ENCODE measurements at places on chromosomes 7 and 10.

GRCh38 chr10:129864601-129865126 lies 99.4 kb downstream of the EBF3 start:
- H3K4me3 ChIP-seq, result no peak overlapping the region
- peak; percentile 53 for DNase-seq
- no peaks in the 10 kb centered on the region for H3K27me3 ChIP-seq
- no peak overlapping the region for H3K27ac ChIP-seq
- H3K4me1 ChIP-seq, result no peaks in the 10 kb centered on the region

- H3K36me3 ChIP-seq, result no peaks in the 10 kb centered on the region
- no peak overlapping the region for H3K27ac ChIP-seq
- peak; percentile 20 for DNase-seq
- no peaks in the 10 kb centered on the region for H3K27me3 ChIP-seq
- H3K4me1 ChIP-seq, result no peaks in the 10 kb centered on the region
- H3K4me3 ChIP-seq, result no peak overlapping the region
Observed at GRCh38 chr10:117503244-117504205, 39.0 kb upstream of the EMX2 start.

- no peaks in the 10 kb centered on the region for H3K4me1 ChIP-seq
- H3K27ac ChIP-seq, result no peak overlapping the region
- no peak for DNase-seq
- no peaks in the 10 kb centered on the region for H3K27me3 ChIP-seq
- no peaks in the 10 kb centered on the region for H3K36me3 ChIP-seq
- no peak overlapping the region for H3K4me3 ChIP-seq
Observed at GRCh38 chr10:31087851-31088250, 56.2 kb upstream of the ZNF438 start.

DNA sequence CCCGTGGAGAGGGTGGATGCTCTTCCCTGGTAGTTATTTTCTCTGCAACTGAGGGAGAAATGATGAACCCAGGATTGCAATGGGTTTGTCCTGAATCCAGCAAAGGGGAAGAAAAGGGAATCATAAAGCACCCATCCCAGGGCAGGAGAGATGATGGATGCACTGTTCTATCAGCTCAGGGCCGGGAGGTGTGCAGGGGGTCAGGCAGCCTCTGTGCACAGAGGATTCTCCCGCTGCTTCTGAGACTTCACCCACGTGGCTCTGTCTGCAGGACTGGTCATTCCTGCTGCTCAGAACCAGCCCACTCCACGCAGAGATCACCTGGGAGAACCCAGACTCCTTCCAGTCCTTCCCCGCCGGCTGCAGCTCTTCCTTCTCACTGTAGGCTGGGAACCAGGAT lies 70.7 kb downstream of the RBAK start:
- no peaks in the 10 kb centered on the region for H3K4me1 ChIP-seq
- H3K27me3 ChIP-seq, result no peaks in the 10 kb centered on the region
- no peak overlapping the region for H3K27ac ChIP-seq
- H3K36me3 ChIP-seq, result no peaks in the 10 kb centered on the region

DNA sequence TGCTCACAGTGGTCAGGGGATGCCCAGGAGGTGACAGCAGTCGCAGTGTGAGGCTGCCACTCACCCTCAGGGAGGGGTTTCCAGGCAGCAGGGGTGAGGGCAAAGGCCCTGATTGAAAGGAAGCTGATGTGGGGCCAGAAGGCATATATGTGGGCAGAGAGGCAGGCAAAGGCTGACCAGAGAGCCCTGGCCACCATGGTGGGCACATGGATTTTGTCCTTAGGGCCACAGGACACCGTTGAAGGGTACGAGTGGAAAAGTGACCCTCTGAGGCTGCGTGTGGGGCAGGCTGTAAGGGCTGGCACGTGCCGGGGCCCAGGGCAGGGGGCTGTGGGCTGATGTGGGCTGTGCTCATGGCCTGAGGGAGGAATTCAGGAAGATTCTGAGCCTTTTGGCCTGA lies 57.5 kb upstream of the ZNF32 start:
- H3K4me3 ChIP-seq, result no peak overlapping the region
- no peak overlapping the region for H3K27ac ChIP-seq
- no peak for DNase-seq
- H3K4me1 ChIP-seq, result peaks cover 7% of the 10 kb centered on the region
- no peaks in the 10 kb centered on the region for H3K27me3 ChIP-seq
- H3K36me3 ChIP-seq, result no peaks in the 10 kb centered on the region

DNA sequence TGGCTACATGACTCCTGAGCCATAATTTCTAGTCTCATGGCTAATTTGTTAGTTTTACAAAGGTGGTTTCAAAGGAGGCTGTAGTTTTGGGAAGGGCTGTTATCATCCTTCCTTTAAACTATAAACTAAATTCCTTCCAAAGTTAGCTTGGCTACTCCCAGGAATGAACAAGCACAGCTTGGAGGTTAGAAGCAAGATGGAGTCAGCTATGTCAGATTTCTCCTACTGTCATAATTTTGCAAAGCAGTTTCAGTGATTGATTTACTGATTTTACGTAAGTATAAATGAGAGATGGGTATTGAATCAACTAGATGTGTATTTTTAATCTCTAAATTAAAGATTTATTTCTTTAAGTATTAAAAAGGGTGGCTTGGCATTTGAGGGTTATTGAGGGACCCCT lies 79.9 kb downstream of the PHTF2 start:
- no peak overlapping the region for H3K4me3 ChIP-seq
- no peak overlapping the region for H3K27ac ChIP-seq
- DNase-seq, result no peak
- H3K4me1 ChIP-seq, result no peaks in the 10 kb centered on the region

DNA sequence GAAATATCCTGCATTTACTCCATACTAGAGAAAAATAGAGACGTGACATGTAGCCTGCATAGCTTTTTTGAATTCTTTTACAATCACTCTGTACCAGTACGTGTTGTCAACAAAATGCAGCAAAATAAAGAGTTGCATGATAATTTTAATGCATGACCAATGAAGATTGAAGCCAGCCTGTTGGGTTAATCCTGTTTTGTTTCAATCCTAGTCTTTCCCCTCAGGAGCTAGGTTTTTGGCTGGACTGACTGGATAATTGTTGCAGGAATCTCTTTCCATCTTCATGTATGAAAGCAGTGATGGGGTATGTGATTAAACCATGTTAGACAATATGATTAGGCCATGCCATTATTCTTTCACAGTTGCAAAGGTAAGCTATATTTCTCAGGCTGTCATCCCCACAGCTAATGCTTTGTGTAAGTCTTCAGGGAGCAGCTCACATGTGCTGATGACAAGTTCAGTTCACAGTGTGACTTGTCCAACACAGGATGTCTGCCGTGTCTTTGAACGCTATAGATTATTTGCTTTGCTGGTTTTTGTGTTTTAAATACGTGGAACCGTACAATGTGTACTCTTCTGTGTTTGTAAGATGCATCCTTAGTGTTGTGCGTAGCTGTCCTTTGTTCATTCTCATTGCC lies 24.4 kb downstream of the PAPSS2 start:
- H3K27ac ChIP-seq, result no peak overlapping the region
- no peak for DNase-seq
- no peaks in the 10 kb centered on the region for H3K27me3 ChIP-seq
- H3K4me3 ChIP-seq, result no peak overlapping the region

DNA sequence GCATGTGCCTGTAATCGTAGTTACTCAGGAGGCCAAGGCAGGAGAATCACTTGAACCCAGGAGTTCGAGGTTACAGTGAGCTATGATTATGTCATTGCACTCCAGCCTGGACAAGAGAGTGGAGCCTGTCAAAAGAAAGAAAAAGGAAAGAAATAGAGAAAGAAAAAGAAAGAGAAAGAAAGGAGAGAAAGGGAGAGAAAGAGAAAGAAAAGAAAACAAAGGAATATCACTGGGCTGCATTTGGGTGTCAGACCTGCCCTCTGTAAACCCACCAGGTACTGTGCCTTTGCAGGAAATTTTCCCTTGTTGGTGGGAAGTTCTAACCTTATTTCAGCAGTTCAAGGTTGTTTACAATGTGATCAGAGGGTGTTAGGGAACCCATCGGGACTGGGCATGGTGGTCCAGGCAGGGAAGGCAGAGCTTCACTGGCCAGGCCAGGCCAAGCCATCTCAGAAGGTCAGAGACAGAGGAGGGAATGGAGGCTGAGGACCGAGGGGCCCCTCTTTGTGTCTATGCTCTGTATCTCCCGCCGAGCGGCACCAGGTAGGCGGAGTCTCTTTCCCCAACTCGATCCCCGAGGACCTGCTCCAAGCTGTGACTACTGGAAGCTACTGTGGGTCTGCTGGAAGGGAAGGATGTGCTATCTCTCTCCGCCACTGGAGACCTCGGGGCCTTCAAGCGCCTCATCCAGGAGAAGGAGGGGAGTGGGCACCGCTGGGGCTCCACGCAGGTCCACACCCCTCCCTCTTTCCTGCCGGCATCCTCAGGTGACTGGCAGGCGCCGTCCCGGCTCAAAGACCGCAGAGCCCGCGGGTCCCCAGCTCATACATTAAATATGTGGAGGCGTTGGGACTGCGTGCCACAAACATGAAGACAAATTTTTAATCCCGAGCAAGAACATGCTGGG lies 15.2 kb upstream of the KAZALD1 start:
- H3K36me3 ChIP-seq, result no peaks in the 10 kb centered on the region
- H3K27ac ChIP-seq, result no peak overlapping the region
- H3K4me3 ChIP-seq, result no peak overlapping the region
- DNase-seq, result no peak
- H3K27me3 ChIP-seq, result peaks cover 52% of the 10 kb centered on the region

- no peaks in the 10 kb centered on the region for H3K27me3 ChIP-seq
- DNase-seq, result peak; percentile 50
- no peak overlapping the region for H3K27ac ChIP-seq
Observed at GRCh38 chr10:536371-536925, 153.0 kb downstream of the DIP2C start.

DNA sequence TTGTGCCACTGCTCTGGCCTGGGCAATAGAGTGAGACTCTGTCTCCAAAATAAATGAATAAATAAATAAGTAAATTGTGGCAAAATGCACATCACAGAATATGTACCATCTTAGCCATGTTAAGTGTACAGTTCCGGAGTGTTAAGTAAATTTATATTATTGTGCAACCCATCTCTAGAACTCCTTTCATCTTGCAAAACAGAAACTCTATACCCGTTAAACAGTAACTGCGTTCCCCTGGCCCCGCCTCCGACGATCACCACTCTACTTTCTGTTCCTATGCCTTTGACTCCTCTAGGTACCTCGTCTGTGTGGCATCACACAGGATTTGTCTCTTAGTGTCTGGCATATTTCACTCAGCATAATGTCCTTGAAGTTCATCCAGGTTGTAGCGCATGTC lies 356.4 kb upstream of the FOXK1 start:
- no peaks in the 10 kb centered on the region for H3K36me3 ChIP-seq
- DNase-seq, result peak; percentile 2
- H3K4me1 ChIP-seq, result no peaks in the 10 kb centered on the region
- H3K27me3 ChIP-seq, result no peaks in the 10 kb centered on the region

DNA sequence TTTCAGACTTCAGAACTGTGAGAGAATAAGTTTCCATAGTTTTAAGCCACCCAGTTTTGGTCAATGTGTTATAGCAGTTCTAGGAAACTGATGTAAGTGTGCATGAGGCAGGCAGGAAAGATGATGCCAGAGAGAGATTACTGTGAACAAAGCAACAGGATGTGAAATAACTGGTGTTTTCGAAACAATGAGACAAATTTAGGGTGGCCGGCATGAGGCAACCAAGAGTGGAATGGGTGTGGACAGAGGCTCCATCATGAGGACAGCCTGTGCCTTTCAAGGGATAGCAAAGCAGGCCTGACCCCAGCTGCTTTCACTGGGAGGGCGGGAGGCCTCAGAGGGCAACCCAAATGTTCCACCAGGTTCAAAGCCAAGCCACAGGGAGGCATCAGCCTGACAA lies 67.3 kb upstream of the UCN3 start:
- H3K27me3 ChIP-seq, result no peaks in the 10 kb centered on the region
- no peak overlapping the region for H3K4me3 ChIP-seq
- H3K4me1 ChIP-seq, result no peaks in the 10 kb centered on the region
- H3K27ac ChIP-seq, result no peak overlapping the region
- H3K36me3 ChIP-seq, result no peaks in the 10 kb centered on the region
- DNase-seq, result peak; percentile 75

- no peak overlapping the region for H3K4me3 ChIP-seq
- no peak for DNase-seq
- H3K27me3 ChIP-seq, result no peaks in the 10 kb centered on the region
- H3K27ac ChIP-seq, result no peak overlapping the region
Observed at GRCh38 chr7:90923541-90923997, 327.4 kb downstream of the CDK14 start.

GRCh38 chr7:140625908-140626868 lies 14.4 kb downstream of the DENND2A start:
- H3K4me3 ChIP-seq, result no peak overlapping the region
- H3K4me1 ChIP-seq, result peaks cover 34% of the 10 kb centered on the region
- H3K27ac ChIP-seq, result peak overlapping the region; percentile 78
- no peaks in the 10 kb centered on the region for H3K36me3 ChIP-seq
- H3K27me3 ChIP-seq, result no peaks in the 10 kb centered on the region
- peak; percentile 98 for DNase-seq

DNA sequence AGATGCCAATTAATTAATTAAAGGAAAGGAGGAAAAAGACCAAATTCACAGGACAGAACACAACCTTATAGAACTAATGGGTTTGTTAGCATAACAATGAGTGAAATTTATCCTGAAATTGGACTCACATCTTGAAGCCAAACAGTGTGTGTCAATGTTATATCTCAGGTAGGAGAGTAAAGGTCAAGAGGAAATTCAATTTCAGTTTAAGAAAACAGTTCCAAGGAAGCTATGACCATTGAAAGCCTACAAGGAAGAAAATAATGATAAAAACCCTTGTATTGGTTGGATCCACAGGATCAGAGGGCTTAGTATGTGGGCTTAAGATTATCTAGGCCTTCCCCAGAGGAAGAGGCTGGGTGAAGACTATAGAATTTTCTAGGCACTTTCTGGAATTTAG lies 198.9 kb upstream of the AOAH start:
- no peaks in the 10 kb centered on the region for H3K27me3 ChIP-seq
- no peak overlapping the region for H3K4me3 ChIP-seq
- no peak for DNase-seq
- H3K36me3 ChIP-seq, result no peaks in the 10 kb centered on the region
- peaks cover 10% of the 10 kb centered on the region for H3K4me1 ChIP-seq
- H3K27ac ChIP-seq, result no peak overlapping the region

GRCh38 chr7:90167361-90167760 lies 13.1 kb downstream of the STEAP1 start:
- H3K36me3 ChIP-seq, result no peaks in the 10 kb centered on the region
- H3K27ac ChIP-seq, result no peak overlapping the region
- DNase-seq, result no peak
- no peaks in the 10 kb centered on the region for H3K27me3 ChIP-seq

GRCh38 chr7:133081119-133081598 lies 731 bp downstream of the CHCHD3 start:
- no peaks in the 10 kb centered on the region for H3K36me3 ChIP-seq
- peaks cover 34% of the 10 kb centered on the region for H3K4me1 ChIP-seq
- peak overlapping the region; percentile 89 for H3K4me3 ChIP-seq
- no peaks in the 10 kb centered on the region for H3K27me3 ChIP-seq

GRCh38 chr10:112115781-112116385 lies 67.7 kb downstream of the GPAM start:
- H3K27ac ChIP-seq, result no peak overlapping the region
- no peaks in the 10 kb centered on the region for H3K4me1 ChIP-seq
- no peaks in the 10 kb centered on the region for H3K27me3 ChIP-seq
- H3K4me3 ChIP-seq, result no peak overlapping the region

DNA sequence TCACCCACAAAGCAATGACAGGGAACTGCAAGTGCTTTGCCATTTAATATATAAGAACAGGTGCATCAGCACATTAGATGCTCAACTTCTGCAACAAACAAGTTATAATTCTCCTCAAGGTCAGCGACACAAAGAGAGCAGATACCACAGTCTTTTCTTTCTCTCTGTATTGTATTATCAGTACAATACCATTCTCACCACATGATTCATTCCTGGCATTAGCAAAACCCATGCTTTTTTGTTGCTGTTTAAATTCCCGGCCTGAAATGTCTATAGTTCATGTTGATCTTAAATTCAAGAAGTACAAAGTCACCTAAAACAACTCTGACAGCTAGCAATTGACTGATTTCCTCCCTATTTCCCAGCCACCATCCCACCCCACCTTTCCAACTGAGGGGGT lies 111.8 kb upstream of the FEZF1 start:
- H3K27ac ChIP-seq, result no peak overlapping the region
- DNase-seq, result no peak
- H3K4me3 ChIP-seq, result no peak overlapping the region
- no peaks in the 10 kb centered on the region for H3K36me3 ChIP-seq
- H3K4me1 ChIP-seq, result no peaks in the 10 kb centered on the region

Measured in sigmoid colon (tissue), 7 donors.